Psoas muscle (tissue), 8 donors: ENCODE measurements at places on chromosomes 5 and 9. TPM values are rescaled to one million over a fixed set of nuclear protein-coding genes. Genes with fewer than 3 reads are reported as not detected.

C5orf22 gene
- 20.6 TPM for total RNA-seq

SLC45A2 gene
- total RNA-seq: not detected

ABO gene
- 0.37 TPM for total RNA-seq

UGT3A1 gene
- 4.1 TPM for total RNA-seq

HCN1 gene
- total RNA-seq: not detected
